Natural killer cell (primary cell): ENCODE measurements at places on chromosomes 5 and 9. TPM values are rescaled to one million over a fixed set of nuclear protein-coding genes. Genes with fewer than 3 reads are reported as not detected.

The ASPN gene
- not detected for total RNA-seq

The IFNB1 gene
- total RNA-seq: not detected

The PCDHGA4 gene
- total RNA-seq: 0.24 TPM

The PDE6A gene
- total RNA-seq: not detected

The ZFYVE16 gene
- 30.1 TPM for total RNA-seq

The NR2F1 gene
- total RNA-seq: not detected

The PCDHB11 gene
- not detected for total RNA-seq

The F2RL1 gene
- 0.29 TPM for total RNA-seq

The AGTPBP1 gene
- total RNA-seq: 140 TPM

The SLU7 gene
- total RNA-seq: 118 TPM

DNA sequence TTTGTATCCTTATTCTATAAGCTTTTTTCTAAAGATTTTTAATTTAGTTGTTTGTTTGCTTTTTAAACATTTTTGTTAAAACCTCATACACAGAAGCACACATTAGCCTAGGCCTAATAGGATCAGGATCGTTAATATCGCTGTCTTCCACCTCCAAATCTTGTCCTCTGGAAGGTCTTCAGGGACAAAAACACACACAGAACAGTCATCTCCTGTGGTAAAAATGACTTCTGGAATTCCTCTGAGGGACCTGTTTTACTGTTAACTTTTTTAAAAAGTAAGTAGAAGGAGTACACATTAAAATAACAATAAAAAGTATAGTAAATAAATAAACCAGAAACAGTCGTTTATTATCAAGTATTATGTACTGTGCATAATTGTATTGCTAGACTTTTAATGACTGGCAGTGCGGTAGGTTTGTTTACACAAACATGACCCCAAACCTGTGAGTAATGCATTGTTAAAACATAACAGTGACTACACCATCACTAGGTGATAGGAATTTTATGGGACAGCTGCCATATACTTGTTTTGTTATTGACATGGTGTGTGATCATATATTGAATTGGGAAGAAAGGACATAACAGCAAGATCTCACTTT, 109.6 kb downstream of the ZCCHC7 start:
- no peak for DNase-seq

DNA sequence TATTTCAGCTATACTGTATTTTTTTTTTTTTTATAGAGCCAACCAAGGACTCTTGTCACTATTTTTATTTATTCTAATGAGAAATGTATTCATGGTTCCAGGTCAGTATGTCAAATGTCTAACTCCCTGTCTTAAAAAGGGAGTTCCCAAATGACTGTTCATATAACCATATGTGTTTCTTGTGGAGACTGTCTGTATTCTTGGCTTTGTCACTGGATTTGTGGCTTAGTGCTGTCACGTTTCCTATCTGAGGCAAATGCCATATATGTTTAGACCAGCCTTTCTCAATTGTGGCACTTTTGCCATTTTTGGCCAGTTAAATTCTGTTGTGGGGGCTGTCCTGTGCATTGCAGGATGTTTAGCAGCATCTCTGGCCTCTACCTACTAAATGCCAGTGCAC, 3.1 kb downstream of the GCNT1 start:
- no peak for DNase-seq

DNA sequence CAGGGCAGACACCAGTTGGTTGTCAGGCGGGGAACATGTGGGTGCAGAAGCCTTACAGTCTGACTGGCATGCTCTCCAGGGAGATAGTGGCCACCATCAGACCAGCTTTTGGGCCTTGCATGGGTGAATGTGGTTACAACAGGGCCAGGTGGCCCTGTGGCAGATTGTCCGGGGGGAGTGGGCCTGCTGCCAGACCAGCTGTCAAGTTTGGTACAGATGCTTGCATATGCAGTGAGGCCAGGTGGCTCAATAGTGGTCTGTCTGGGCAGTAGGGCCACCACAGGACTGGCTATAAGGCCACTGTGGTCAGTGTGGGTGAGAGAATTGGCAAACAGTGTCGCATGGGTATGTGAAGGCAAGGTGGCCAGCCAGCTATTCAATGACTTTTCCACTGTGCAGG, 148.7 kb downstream of the FAM174A start:
- DNase-seq: no peak

DNA sequence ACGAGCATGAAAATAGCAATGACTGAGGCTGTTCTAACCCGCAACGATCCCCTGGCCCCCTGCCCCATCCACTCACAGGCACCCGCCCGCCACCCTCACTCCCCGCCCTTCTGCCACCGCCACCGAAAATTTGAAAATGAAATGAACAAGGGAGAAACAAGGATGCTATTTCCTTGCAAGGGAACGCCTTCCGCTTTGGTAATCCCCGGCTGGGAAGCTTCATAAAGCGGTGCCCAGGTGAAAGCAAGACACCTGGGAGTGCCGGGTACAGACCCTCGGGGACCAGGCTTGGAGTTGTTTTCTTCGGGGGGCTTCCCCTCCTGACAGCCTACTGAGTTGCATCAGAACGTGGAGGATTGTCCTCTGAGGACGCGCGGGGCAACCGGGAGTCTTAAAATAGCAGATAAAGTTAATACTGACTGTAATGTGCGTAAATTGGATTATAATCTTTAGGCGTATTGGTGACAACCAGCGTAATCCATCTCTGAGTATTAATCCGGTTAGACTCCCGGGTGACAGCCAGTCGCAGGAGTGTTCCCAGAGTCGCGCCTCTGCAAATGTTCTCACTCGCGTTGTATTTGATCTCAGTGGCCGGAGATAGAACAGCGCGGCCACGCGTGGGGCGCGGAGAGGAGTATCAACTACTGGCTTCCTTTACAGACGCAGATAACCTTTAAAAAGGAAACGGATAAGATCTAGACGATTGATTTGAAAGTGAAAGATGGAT, 885 bp upstream of the MLLT3 start:
- DNase-seq: peak; percentile 84

GRCh38 chr9:16310278-16311110, 560.0 kb downstream of the BNC2 start:
- DNase-seq: no peak

DNA sequence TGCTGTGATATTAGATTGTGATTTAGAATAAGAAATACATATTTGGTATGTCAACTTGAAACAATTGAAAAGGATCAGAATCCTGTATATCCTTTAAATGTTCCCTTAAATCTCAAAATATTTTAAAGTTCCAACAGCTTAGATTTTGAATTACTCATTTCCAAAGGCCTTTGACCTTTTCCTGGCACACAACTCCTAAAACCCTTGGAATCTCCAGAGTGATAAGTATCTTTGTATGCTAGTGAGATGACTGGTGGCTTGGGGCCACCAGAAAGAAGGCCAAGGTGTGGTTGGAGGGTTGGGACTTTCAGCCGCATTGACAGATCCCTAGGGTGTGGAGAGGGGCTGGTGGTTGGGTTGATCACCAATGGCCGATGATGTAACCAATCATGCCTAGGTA, 104.7 kb downstream of the YIPF5 start:
- DNase-seq: no peak

- no peak for DNase-seq
Observed at GRCh38 chr9:130290291-130291181, 25.0 kb downstream of the HMCN2 start.

- no peak for DNase-seq
Observed at GRCh38 chr5:148790545-148791333, 35.7 kb upstream of the ADRB2 start.

DNA sequence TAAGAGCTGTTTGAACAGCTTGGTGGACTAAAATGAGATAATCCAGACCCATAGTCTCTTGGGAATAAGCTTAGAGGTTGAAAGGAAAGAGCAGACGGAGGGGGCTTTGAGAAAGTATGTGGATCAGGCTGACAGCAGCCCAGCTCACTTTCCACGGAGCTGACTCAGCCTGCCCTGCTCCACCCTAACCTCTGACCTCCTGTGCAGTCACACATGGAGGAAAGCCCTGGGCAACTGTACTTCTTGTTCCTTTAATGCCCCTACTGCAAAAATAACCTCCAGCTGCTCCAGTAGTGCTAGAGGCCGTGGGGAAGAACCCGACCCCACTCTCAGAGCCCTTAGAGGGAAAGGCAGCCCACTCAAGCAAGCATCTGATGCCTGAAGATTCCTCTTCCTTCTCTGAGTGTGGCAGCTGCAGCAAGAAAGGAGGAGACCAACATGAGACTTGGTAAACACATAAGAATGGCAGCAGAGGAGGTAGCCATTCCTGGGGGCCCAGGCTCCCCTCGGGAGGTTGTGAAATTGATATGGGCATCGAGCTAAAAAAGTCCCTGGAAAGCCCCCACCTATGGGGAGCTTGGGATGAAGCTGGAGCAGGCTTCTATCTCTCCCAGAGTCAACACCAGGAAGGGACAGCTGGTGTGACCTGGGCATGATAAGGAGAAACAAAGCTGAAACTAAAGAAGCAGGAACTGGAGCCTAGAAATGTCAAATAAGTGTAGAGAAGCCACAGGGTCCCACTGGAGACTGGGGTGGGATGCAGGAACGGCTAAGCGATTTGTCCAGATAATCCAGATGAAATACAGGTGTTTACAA, 204.3 kb downstream of the PIK3R1 start:
- no peak for DNase-seq

GRCh38 chr5:10734832-10735523, 26.1 kb downstream of the DAP start:
- no peak for DNase-seq

DNA sequence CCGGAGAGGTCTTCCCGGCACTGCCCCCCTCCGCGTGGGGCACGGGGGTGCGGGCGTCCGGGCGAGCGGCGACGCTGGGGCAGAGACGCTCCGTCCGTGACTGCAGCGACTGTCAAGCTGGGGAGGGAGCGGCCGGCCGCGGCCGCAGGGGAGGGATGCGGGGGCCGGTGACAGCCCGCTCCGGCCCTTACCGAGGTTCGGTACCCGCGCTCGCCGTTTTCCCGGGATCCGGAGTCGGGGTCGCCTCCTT, 400 bp downstream of the KDM4C start:
- DNase-seq: no peak

DNA sequence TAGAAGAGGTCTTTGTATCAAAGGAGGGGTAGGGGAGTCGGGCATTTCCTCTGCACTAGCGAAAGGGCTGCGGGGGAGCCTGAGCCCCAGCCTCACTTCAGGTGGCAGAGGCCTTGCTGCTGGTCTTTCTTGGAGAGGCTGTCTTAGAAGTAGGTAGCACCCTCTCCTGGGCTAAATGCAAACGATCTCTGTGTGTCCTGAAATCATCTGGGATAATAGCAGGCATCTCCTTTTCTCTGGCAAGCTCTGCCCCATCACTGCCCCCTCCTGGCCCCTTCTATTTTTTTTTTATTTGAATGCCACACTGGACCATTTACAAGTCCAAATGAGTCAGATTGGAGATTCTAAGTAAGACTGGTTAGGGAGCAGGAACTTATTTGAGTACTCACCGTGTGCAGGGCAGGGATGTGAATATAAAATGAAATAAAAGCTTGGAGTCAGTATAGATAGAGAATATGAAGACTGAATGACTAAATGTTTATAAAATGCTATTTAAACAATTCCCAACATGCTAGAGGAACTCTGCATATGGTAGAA, 137.1 kb downstream of the FGF1 start:
- DNase-seq: no peak

- no peak for DNase-seq
Observed at GRCh38 chr5:128021411-128021810, 62.2 kb upstream of the SLC12A2 start.

GRCh38 chr5:143001764-143002351, 231.7 kb downstream of the ARHGAP26 start:
- no peak for DNase-seq

- DNase-seq: no peak
Observed at GRCh38 chr9:33475357-33475756, 1.6 kb upstream of the NOL6 start.

- no peak for DNase-seq
Observed at GRCh38 chr9:86347991-86348390, 6.2 kb downstream of the TUT7 start.

DNA sequence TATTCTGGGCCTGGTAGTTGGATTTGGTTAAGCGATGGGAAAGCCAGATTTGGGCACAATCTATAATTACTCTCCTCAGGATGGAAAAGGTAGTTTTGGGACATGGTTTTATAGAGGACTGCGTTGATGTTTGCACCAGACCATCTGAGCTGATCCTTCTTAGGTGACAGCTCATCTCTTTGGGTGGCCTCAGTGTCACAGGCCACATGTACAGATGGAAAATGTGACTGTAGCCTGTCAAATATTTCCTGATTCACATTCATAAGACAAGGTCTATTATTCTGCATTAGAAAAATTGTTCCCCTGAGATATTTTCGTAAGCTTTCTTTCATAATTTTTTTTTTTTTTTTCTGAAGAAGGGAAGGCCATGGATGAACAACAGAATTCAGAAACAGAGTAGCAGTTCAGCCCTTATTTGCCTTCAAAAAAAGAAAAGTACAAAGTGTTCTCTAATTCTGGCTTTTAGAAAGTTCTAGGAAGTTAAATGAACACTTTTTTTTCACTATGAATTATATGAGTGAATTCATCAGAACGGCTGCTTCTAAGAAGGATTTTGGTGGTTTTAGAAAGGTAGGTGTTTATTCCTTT, 81.0 kb downstream of the NNT start:
- no peak for DNase-seq

DNA sequence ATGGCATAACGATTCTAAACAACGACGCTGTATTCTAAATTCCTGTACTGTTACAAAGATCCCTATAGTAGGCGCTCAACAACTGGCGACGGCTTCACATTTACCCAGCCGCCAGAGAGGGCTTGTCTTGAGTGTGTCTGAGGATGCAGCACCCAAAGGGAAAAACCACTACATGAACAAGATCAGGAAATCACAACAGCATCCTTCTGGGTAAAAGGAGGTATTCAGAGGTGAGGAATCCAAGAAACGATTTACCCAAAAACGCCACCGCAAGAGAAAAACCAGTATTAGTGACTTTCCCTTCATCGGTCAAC, 711 bp downstream of the TTC33 start:
- peak; percentile 85 for DNase-seq

- no peak for DNase-seq
Observed at GRCh38 chr5:159182691-159183090, 26.7 kb downstream of the RNF145 start.

- no peak for DNase-seq
Observed at GRCh38 chr5:137181667-137182066, 317.5 kb downstream of the SPOCK1 start.

DNA sequence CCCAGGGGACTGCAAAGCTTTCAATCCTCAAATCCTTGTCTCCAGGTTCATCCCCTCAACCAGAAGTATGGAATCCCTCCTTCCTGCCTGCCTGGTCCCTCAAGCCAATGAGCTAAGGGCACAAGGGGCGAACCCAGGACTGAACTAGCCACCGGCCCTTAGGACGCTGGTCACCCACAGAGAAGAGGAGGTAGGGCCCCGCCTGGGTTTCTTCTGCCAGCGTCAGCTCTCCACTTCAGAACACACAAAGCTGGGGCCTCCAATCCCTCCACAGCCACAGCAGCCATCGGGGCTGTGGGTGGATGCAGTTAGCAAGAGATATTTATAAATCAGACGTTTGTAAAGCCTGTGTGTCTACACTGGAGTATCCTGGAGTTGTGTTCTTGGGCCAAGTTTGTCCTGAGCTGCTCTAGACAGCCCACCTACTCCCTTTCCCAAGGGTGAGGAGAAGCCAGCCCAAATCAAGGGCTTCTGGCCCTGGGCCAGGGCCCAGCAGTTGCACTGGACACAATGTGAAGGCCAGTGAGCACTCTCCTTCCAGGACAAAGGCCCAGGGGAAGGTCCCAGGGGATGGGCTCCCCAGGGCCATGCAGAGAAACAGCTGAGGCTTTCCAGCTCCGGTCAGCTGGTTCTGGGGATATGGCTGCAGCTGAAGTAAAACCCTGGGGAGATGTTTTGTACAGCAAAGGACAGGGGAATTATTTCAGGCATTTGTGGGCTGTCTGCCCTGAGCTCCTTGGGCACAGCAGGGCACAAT, 18.9 kb downstream of the AMBP start:
- DNase-seq: no peak
